ENCODE measurements at places on chromosomes 16 and 17.

GRCh38 chr16:1429012-1429411, 1.9 kb upstream of the PERCC1 start:
- DNase-seq: no peak

DNA sequence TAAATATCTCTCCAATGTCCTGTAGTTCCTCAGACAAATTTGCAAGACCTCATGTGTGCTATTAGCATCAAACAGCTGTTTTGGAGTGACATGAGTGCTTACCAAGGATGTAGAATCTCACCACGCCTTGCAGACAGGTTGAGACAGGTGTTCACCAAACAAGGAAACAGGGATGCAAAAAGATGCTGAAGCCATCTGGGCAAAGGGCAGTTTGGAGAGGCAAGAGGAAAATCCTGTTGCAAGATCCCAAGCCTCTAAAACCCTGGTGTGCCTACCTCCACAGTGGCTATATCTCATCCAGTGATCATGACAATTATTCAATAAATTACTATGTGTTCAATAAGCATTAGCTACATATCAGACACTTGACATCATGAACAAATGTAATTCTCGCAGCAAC, 373.7 kb downstream of the SOX9 start:
- no peak for DNase-seq

GRCh38 chr16:47574091-47575054, 113.2 kb downstream of the PHKB start:
- DNase-seq: peak; percentile 39

GRCh38 chr16:86622700-86623615, 44.6 kb downstream of the FOXL1 start:
- no peak for DNase-seq

GRCh38 chr17:37134050-37134449, 185.3 kb downstream of the AATF start:
- DNase-seq: peak; percentile 81

- peak; percentile 66 for DNase-seq
These were observed 82.0 kb upstream of the ALOX12 start for GRCh38 chr17:6913608-6914443.

DNA sequence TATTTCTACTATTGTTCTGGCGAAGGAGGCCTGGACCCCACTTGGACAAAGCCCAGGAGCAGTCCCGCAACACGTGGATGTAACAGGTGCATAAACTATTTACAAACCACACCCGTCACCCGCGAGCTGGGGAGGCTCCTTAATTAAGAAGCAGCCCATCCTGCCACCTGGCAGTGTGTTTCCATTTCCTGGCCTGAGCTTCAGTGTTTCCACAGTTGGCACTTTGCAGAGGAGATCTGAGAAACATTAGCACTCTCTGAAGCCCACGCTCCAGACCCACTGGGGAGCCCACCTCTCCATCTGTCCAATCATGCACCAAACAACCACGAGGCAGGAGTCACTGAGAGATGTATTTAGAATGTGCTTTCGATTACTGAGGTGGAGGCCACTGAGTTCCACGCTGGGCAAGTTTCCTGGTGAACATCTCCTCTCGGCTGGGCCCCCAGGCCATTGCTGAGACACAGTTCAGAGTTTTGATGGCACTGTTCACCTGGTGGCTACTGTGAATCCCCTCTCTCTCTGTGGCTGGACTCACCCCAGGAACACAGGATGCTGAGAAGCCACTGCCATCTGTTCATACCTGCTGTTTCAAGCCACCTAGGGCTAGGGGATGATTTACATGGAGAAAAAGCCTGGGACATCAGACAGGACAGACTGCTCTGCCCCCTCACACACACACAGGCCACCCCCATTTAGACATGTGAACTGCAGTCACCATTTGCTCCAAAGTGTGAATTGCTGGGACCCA, 129.1 kb downstream of the AIPL1 start:
- DNase-seq: no peak

DNA sequence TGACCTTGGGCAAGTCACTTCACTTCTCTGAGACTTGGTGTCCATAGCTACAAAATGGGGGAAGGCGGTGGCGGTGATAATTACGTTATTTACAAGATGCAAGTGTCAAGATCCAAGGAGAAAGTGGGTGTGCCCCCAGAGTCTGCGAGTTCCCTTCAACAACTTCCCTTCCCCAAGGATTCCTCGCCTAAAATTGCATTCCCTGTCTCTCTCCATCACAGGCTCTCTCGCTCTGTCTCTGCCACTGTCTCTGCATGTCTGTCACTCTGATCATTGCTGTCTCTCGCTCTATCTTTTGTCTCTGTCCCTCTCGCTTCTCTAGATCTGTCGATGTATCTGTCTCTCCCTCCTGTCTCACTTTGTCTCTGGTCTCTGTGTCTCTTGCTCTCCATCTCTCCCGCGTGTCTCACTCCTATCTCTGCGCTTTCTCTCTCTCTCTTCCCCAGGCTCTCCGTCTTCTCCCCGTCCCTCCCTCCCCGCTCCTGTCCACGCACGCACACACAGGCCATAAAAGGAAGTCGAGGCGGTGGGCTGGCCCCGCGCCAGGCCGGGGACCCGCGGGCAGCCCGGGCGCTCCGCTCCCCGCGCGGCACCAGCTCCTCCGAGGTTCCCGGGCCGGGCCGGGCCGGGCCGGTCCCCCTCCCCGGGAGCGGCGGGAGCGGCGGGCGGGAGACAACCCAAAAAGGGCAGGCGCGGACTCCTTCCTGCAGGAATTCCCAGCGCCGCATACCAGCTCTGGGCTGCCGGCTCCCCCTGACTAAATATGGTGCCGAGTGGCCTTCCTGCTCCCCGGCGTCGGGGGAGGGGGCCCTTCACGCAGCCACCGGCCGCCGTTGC, 1.1 kb upstream of the MYH11 start:
- no peak for DNase-seq

- DNase-seq: no peak
These were observed 33.8 kb downstream of the TRPV2 start for GRCh38 chr17:16449121-16449570.

GRCh38 chr17:44222112-44222869, 2.8 kb upstream of the UBTF start:
- no peak for DNase-seq

DNA sequence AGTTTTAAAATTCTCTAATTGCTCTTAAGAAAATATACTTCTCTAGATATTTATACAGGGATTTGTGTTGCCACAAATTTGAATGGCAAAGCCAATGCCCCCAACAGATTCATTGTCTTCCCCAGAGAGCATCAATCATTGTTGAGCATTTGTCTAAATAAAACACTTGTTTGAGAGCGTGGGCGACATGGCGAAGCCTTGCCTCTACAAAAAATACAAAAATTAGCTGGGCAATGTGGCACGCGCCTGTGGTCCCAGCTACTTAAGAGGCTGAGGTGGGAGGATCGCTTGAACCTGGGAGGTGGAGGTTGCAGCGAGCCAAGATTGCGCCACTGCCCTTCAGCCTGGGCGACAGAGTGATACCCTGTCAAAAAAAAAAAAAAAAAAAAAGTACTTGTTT, 13.4 kb upstream of the SRSF1 start:
- DNase-seq: no peak

GRCh38 chr17:5282642-5283217, 646 bp downstream of the RABEP1 start:
- no peak for DNase-seq

- no peak for DNase-seq
These were observed 15.6 kb downstream of the MAP2K3 start for GRCh38 chr17:21299981-21300600.

DNA sequence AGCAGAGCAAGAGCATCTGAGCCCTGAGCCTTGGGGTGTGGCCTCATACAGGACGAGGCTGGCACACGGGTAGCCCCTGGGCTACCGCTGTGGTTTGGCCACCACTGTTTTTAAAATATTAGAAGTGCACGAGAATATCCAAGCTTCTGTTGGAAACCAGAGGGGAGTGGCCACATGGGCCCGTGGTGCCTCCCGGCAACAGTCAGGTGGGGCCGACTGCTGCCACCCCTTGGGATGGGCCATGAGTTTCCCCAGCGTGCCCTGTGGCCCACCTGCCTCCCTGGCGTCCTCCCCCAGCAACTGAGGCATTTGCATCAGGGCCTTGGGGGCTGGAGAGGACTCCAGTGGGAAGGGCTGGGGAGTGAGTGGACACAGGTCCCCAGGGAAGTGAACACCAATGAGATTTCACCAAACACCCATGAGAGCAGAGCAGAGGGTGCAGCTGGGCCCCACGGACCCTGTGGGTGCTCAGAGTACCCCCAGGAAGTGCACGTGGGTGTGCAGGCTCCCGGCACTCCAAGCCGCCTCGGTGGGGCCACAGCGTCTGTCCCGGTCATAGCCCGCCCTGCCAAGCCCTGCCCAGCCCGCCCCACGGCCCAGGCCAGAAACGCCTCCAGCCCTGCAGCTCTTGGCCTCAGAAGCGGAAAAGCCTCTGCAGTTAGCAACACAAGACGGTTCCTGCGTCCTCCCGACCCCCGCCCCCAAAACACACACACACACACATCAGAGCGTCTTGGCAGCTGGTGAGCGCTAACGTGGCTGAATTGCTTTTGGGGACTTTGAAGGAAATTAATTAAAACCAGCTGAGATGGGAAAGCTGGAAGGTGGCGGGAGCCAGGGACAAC, 22.7 kb downstream of the ZNF469 start:
- DNase-seq: no peak

GRCh38 chr17:41553987-41554680, 17.7 kb downstream of the KRT9 start:
- no peak for DNase-seq

DNA sequence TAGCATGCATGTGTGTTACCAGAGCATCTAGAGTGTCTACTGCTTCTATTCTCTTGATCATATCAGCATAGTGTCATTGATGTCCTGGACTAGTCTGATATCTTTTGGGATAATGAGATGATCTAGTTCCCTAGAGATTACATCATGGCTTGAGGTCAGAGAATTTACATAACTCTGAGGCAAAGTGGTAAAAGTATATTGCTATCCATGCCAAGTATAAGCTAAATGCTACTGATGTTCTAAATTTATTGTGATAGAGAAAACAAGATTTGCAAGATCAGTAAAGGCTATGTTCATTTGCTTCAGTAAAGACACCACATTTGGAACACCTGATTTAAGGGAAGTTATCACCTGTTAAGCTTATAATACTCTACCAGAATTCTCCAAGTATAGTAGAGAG, 280.7 kb upstream of the PSMD7 start:
- no peak for DNase-seq

GRCh38 chr16:86537486-86537885, 17.5 kb downstream of the MTHFSD start:
- DNase-seq: no peak

DNA sequence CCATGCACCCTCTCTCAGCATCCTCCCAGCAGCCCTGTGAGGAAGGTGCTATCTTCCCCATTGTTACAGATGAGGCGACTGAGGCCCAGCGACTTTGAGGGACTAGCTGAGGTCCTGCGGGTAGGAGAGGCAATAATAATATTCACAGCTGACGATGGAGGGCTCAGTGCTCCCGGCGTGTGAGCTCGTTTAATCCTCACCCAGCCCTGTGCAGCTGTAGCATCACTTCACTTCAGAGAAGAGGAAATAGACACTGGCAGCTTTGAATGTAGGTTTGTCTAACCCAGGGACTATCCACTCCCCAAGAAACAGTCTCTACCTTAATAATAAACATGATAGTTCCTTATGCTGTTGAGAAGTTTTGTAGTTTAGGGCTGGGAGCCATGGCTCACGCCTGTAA, 21.6 kb downstream of the LASP1 start:
- peak; percentile 66 for DNase-seq
